ENCODE measurements at places on chromosomes 4 and X.

- no peak for DNase-seq
Measured at GRCh38 chrX:9464435-9465371, at the start of gene TBL1X. TSS of gene TBL1X (plus strand) at chrX:9465058. CDS start at chrX:9653587, 188,529 bp downstream.

DNA sequence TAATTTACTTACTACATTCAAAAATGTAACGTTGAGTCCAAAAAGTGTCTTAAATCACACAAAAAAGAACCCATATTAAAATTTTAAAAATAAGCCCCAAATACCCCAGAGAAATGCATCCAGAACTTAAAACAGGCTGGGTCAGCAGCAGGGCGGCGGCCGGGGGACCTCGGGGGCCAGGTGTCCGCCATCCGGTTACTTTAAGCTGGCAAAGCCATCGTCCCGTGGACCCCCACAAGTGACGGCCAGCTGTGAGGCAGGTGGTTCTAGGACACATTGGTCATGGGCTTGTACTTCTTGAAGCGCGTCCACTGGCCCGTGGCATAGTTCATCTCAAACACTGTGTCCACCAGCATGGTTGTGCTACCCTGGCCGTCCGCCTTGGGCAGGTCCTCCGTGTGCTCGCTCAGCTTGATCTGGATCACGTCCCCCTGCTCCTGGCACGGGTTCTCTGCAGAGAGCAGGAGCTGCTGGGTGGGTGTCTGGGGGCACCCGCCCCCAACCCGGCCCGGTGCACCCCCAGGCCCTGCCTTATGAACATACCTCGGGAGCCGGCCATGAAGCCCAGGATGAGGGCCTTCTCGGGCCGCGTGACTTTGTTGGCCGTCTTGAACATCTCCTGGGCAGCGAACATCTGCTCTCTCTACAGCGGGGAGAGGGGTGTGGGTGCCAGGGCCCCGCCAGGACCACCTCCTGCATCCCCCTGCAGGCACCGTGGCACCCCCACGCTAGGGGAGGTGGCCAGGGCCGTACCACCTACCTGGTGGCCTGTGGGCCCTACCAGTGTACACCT, 25.5 kb downstream of the NELFA start:
- no peak for DNase-seq

GRCh38 chr4:78369679-78370078, 181.9 kb upstream of the ANXA3 start:
- DNase-seq = no peak

DNA sequence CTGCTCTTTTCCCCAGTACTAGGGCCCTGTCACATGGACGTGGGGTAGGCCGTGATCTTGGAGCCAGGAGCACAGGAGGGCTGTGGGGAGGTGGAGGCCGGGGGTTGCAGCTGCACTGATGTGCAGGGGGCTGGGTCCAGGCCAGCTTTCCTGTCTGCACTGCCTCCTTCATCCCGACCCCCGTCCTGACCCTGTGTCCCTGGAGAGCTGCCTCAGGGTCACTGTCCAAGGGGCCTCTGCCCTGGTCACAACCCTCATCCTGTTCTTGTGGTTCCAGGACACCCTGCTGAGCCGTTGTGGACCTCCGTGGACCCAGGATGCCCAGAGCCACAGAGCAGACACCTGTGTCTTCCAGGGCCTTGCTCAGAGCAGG, 91.7 kb upstream of the ADRA2C start:
- DNase-seq = no peak

DNA sequence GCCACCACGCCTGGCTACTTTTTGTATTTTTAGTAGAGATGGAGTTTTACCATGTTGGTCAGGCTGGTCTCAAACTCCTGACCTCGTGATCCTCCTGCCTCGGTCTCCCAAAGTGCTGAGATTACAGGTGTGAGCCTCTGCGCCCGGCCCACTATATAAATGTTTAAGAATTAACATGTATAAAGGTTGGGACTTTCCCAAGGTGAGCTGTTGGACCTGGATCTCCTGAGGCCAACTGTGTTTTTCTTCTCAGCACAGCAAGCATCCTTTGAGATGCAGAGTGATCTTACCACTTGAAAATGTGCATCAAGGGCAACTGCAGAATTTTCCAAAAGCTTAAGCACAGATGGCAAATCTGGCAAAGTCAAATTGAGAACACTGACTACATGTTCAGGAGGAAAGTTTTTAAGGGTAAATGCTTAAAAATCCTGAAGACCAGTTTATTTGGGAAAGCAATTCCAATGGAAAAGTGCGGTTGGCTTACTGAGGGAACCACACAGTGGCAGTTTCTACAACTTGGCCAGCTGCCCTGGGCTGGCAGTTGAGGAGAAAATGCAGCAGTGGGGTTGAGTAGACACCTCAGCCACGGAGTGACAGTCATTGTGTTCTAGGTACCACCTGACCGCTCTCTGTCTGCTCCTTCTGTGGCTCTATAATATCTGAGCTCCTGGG, 168.9 kb downstream of the CBR4 start:
- no peak for DNase-seq

DNA sequence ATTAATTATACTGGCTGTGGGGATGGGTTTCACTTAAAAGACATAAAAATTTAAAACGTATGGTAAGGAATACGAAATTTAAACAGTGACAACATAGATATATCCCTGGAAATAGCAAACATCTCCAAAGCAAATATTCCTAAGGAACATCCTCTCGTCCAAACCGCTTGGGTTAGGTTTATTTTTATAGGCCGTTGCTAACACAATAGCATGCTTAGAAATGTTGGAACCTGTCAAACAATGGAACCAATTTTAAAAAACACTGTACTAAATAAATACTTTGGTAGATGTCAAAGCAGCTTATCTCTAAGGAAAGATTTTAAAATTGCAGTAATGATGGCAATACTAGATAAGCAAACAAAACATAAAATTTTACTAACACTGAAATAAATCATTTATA, 45.4 kb downstream of the SEC24D start:
- no peak for DNase-seq

DNA sequence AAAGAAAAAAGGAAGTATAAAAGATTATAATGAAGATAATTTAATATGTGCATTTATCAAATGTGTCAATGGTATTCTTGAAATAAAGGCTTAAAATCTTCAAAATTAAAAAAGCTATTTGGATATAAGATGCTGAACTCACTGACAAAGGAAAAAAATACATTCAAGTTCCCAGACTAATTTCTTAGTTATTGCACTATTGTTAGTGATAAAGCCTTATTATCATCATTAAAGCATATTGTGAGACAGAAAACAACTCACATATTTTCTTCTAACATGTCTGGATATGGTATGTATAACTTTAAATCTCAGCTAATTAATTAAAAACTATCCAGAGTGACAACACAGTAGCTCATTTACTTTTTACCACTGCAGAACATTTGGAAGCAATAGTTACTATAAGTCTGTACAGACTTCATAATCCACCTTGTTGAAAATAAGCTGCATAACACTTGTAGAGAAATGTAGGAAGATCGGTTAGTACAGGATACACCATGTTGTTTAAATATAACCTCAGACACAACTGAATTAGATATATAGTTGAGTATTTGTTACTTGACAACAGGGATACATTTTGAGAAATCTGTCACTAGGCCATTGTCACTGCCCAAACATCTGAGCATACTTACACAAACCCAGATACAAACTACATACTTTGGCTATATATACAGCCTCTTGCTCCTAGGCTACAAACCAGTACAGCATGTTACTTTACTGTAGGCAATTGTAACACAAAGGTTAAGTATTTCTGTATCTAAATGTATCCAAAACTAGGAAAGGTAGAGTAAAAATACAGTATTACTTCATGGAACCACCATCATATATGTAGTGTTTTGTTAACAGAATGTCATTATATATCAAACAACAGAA, 12.8 kb upstream of the FAM200B start:
- no peak for DNase-seq
